T-helper 2 cell (primary cell): ENCODE measurements at places on chromosomes 5 and 9.

GRCh38 chr9:92970467-92970923 lies 23.2 kb downstream of the FGD3 start:
- no peak for DNase-seq

DNA sequence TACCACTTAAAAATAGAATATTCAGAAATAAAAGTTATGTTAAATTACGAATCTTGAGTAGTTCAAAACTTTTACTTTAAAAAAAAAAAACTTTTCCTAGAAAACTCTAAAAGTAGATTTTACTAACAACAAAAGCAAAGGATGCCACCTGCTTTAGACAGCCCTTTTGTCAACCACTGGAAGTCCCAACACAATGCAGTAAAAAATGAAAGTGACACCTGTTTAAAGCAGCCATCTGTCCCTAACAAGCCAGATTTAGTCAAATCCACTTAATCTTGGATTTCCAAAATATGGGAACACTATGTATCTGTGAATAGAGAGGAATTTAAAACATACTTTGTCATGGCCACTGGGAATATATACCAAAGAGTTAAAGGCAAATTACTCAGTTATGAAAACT lies 3.8 kb downstream of the RFX3 start:
- no peak for DNase-seq

- DNase-seq: no peak
Observed at GRCh38 chr9:14210428-14210827, 103.5 kb downstream of the NFIB start.

- peak; percentile 13 for DNase-seq
Observed at GRCh38 chr5:115842089-115842935, 577 bp downstream of the AP3S1 start.

DNA sequence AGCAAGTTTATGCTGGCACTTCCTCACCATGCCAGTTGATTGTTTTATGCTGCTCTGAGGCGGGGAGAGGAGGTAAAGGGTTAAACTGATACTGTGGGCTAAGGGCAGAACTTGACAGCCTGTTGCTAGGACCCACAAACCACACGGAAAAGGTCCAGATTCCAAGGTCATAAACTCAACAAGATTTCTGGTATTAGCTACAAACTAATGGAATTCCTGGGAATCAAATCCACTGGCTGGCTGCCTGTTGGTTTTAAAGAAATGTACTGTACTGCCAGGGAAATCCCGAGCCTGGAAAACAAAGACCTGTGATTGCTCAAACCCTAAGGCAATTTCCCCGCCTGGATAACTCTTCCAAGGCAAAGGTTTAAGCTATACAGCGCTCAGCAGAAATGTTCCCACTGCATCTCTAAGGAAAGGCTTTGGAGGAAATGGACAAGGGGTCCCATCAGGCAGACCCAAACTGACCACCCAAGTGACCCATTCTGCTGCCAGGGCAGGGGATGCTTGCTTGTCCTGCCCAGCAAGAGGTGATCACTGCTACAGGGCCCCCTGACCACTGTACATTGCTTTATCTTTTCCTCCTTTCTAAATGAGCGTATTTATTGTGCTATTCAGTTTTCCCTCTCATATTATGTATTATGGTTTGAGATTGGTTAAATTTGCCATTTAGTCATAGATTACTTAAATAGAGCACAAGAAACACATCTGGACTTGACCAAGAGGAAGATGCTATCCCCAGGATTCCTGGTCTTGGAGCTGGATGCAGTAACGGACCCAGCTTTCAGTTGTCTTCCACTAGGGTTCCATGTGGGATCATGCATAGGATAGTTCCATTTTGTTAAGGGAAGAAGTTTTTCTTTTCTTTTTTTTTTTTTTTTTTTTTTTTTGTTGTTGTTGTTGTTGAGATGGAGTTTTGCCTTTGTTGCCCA lies 124.3 kb downstream of the SUSD1 start:
- no peak for DNase-seq

- DNase-seq: no peak
Observed at GRCh38 chr5:34728236-34728635, 72.1 kb downstream of the RAI14 start.
